Stimulated activated naive B cell treated with anti-CD40 and anti-IgM and Interleukin-4, amounts not matched to agents 10 μg/mL and 1 μg/mL and 100 μg/mL, for 72 hours (primary cell): ENCODE measurements at places on chromosomes 16 and 17.

- DNase-seq: no peak
Measured at GRCh38 chr16:19840524-19841110, 44.0 kb downstream of the GPRC5B start.

GRCh38 chr17:35977509-35977908, 3.8 kb downstream of the CCL16 start:
- no peak for DNase-seq

DNA sequence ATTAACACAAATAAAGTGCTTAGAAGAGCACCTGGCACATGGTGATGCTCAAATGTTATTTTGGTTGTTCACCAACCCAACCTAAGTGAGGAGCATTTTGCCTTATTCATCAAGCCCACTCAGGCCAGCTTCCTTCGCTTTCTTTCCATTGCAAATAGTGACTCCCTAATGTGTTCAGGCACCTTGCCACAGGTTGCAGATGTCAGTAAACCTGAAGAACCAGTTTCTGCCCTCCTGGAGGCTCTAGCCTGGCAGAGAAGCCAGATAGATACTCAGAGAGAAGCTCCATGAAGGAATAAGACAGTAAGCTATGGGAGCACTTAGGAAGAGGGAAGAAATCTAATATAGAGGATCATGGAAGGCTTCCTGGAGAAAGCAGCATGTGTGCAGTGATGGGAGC, 23.9 kb downstream of the GPR139 start:
- DNase-seq: no peak

DNA sequence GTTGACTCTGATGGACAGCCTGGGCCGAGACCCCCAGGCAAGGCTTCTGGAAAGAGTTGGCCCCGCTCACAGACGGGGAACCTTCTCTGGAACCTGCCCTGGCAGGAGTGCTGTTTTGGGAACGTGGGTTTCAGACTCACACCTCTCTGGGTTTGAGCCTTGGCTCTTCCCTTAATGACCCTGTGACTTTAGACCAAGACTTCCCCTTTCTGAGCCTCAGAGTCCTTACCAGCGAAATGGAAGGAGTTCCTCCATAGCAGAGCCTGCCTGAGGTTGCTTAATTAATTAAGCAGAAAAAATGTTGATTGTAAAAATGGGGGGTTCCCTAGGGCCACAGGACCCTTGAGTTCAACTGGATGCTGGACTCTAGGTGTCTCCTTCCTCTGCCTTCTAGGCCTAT, 408.2 kb downstream of the SEC14L1 start:
- no peak for DNase-seq

GRCh38 chr17:1153795-1154546, 25.8 kb downstream of the ABR start:
- DNase-seq: no peak

DNA sequence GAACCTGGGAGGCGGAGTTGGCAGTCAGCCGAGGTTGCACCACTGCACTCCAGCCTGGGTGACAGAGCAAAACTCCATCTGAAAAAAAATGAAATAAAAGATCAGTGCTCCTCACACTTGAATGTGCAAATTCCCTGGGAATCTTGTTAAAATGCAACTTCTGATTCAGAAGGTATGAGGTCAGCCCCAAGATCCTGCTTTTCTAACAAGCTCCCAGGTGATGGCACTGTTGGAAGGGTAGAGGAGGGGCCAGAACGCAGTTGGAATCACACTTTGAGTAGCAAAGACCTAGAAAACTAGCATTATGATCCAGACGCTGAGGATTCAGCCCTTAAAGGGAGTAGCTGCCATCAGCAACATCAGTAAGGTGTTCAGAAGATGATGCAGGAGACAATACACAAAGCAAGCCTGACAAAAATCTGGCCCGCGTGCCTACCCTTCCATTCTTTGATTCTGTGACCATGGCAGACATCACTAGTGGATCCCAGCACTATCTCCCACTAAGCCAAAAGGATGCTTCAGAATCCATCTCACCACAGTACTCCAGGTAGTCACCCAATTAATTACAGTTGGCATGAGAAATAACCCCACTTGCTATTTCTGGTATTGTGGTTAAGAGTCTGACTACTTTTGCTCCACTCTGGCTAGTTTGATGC, 33.1 kb upstream of the MEIOC start:
- DNase-seq: no peak

- no peak for DNase-seq
Measured at GRCh38 chr16:31080756-31081419, 6.7 kb downstream of the ZNF646 start.

DNA sequence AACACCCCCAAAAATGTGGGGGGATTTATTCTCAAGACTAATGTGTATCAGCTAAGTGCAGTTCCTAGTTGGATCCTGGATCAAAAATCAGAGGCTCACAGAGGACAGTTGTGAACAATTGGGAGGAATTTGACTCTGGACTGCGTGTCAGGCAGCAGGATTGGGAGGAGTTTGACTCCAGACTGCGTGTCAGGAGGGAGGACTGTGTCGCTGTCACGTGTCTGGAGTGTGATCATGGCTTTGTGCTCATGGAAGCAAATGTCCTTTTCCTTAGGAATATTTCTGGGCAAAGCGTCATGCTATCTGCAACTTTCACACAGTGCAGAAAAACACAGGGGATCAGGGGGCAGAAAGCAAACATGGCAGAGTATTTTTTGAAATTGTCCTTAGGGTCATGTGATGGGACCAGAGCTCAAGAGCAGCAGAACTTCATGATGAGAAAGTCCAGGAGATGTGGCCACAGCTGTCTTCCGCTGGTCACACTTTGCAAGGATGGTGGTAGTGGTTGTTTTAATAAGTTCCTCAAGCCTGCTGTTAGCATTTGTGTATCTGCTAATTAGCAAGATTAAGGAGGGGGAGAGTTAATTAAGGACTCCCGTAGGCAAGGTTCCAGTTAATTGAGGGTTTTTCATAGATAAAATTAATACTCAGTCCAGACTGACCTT, 122.0 kb upstream of the CHMP6 start:
- no peak for DNase-seq

- no peak for DNase-seq
Measured at GRCh38 chr17:7208027-7208571, 11.5 kb downstream of the DLG4 start.

GRCh38 chr17:74531231-74531761, at the start of gene CD300LB:
TSS of gene CD300LB (minus strand) at chr17:74531475. CDS start at chr17:74531350, 125 bp downstream.
- no peak for DNase-seq

- DNase-seq: no peak
Measured at GRCh38 chr16:13463619-13464018, 456.3 kb upstream of the ERCC4 start.

GRCh38 chr17:8143581-8144400, 8.4 kb downstream of the PER1 start:
- DNase-seq: no peak
